ENCODE measurements at places on chromosomes 6 and 20. TPM values are rescaled to one million over a fixed set of nuclear protein-coding genes. Genes with fewer than 3 reads are reported as not detected.
A peak's percentile ranks its signal among the peaks of the same experiment; 100 is the strongest.

DNA sequence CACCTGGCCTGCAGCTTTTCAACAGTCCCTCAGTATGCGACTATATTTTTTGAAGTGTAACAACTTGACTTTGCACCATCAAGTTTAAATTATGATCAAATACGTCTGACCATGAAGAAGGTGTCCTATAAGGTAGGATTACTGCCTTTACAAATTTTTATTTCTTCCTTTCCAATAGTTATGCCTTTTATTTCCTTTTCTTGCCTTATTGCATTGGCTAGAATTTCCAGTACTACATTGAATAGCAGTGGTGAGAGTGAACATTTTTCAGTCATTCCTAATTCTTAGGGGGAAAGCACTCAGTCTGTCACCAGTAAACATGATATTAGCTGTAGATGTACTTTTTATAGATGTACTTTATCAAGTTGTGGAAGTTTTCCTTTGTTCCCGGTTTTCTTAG, 81.4 kb downstream of the IRAK1BP1 start:
- peaks cover 31% of the 10 kb centered on the region for H3K36me3 ChIP-seq
- no peak overlapping the region for H3K27ac ChIP-seq
- no peak overlapping the region for H3K4me3 ChIP-seq
- no peak for DNase-seq
- H3K27me3 ChIP-seq, result no peaks in the 10 kb centered on the region

DNA sequence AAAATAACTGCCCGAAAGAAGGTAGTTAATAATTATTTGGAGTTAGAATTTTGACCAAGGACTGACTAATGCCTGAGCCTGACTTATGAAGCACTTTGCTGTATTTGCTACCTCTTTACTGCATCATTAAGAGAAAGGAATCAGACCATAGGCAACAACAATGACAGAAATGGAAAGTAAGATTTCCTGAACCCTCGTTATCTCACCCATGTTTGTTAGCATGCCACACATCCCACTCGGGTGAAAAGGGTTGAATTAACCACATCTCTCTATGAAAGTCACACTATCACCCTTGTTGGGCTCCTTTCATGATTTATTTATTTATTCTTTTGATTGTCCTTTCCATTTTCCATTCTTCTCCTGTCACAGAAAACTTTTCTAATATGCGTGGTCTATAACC, 59.6 kb downstream of the OLIG3 start:
- no peak overlapping the region for H3K4me3 ChIP-seq
- H3K36me3 ChIP-seq, result no peaks in the 10 kb centered on the region
- no peak overlapping the region for H3K27ac ChIP-seq
- H3K27me3 ChIP-seq, result no peaks in the 10 kb centered on the region
- H3K4me1 ChIP-seq, result no peaks in the 10 kb centered on the region

DNA sequence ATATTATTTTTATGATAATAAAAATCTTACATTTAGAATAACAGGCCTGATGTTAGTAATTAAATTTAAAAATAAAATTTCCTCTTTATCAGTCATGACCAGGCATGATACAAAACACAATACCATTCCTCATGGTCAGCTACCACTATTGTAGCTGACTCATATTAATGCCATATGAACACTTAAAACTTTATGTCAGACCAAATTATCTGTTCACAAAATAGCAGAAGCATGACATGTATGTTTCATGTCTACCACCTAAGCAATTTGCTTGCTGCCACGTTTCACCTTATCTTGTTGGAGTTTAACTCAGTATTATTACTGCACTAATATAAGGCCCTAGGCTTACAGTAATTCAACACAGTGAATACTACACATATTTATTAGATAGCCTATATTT, 65.7 kb downstream of the HTR1B start:
- H3K4me3 ChIP-seq, result no peak overlapping the region
- no peaks in the 10 kb centered on the region for H3K36me3 ChIP-seq
- no peaks in the 10 kb centered on the region for H3K4me1 ChIP-seq

GRCh38 chr6:76684875-76685274, 612.4 kb upstream of the IMPG1 start:
- H3K36me3 ChIP-seq, result no peaks in the 10 kb centered on the region
- no peaks in the 10 kb centered on the region for H3K27me3 ChIP-seq
- H3K4me1 ChIP-seq, result no peaks in the 10 kb centered on the region
- H3K27ac ChIP-seq, result no peak overlapping the region
- DNase-seq, result no peak
- no peak overlapping the region for H3K4me3 ChIP-seq

DNA sequence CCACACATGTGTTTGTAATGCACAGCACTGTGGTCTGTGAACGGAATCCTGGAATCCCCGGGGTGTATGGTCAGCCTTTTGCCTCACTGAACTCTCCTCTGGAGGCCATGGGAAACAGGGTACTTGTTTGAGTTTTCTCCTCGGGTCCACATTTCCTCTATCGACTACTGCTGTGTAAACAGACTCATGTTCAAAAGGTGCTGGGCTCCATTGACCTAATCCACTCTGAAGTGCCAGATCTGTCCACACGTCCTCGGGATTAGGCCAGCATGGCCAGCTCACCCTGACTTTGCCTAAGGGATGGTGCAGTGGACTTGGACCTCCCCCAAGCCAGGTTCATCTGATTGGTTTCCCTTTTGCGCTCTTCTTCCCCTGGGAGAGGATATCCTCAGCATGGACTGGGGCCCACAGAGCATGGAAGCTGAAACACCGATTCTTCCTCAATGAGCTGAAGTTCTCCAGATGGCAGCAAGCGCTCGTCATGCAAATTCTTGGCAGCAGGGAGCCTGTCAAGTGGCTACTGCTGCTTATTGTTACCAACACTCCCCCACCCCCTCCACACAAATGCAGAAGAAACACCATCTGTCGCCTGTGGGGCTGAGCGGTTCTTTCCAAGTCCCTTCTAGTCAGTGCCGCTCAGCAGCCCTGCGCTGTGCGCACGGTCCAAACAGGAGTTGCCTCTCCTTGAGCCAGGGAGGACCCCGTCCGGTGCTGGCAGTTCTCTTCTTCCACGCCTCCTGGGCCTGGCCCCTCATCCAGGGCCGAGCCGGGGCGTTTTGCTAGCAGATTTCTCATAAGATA, 292.6 kb upstream of the MARCKS start:
- no peak overlapping the region for H3K27ac ChIP-seq
- DNase-seq, result peak; percentile 28
- H3K27me3 ChIP-seq, result no peaks in the 10 kb centered on the region
- peaks cover 21% of the 10 kb centered on the region for H3K4me1 ChIP-seq
- H3K4me3 ChIP-seq, result no peak overlapping the region

GRCh38 chr6:21359926-21360325, 233.6 kb upstream of the SOX4 start:
- DNase-seq, result no peak
- H3K36me3 ChIP-seq, result no peaks in the 10 kb centered on the region
- H3K4me1 ChIP-seq, result 0 out of 2 replicates have a peak, but pooled peaks cover 14% of the 10 kb centered on the region
- H3K27ac ChIP-seq, result no peak overlapping the region
- H3K27me3 ChIP-seq, result no peaks in the 10 kb centered on the region

- H3K4me3 ChIP-seq, result no peak overlapping the region
- no peaks in the 10 kb centered on the region for H3K4me1 ChIP-seq
- H3K27ac ChIP-seq, result no peak overlapping the region
- no peak for DNase-seq
These were observed 366.3 kb upstream of the EPHA7 start for GRCh38 chr6:93785694-93786030.

DNA sequence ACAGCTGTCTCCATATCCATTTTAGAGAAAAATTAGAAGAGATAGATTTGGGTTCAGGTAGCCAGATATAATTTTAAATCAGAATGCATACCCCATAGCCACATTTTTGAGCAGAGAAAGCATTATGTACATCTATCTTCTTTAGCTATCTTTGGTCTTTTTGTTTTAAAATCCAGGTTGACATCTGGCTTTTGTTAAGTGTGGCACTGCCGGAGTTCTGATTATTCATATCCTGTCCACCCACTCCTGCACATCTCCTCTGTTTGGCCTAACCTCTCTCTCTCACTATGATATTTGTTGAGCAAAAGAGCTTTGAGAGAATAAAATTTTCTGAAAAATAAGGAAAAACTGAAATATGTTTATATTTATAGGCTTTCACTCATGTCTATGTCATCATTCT, 189.7 kb downstream of the PACRG start:
- no peaks in the 10 kb centered on the region for H3K27me3 ChIP-seq
- no peak overlapping the region for H3K4me3 ChIP-seq
- no peaks in the 10 kb centered on the region for H3K4me1 ChIP-seq
- DNase-seq, result no peak
- H3K36me3 ChIP-seq, result no peaks in the 10 kb centered on the region

- no peaks in the 10 kb centered on the region for H3K36me3 ChIP-seq
- H3K27me3 ChIP-seq, result peaks cover 65% of the 10 kb centered on the region
- DNase-seq, result no peak
- H3K4me1 ChIP-seq, result no peaks in the 10 kb centered on the region
- no peak overlapping the region for H3K4me3 ChIP-seq
These were observed 205.2 kb downstream of the ERMARD start for GRCh38 chr6:169956580-169956979.

Gene BNIP5
- total RNA-seq, result not detected

Gene RIMS1
- total RNA-seq, result not detected

Gene MSH5
- total RNA-seq, result 68.8 TPM

Gene CST5
- total RNA-seq, result 0.93 TPM

Gene DZANK1
- total RNA-seq, result 4.4 TPM
